A549 treated with Mapracorat at 1 μM for 4 hours (cell line): ENCODE measurements at places on chromosomes 2 and 18. TPM values are rescaled to one million over a fixed set of nuclear protein-coding genes. Genes with fewer than 3 reads are reported as not detected.

Gene PHLPP1
- 6.2 to 8.9 TPM (median 7.3 TPM) in 5 replicates for total RNA-seq

Gene MPPE1
- total RNA-seq = 16.7 to 26.1 TPM (median 19.4 TPM) in 5 replicates

Gene LRPPRC
- 83.2 to 106 TPM (median 97.7 TPM) in 5 replicates for total RNA-seq

Gene MARCHF4
- 27.4 to 34.5 TPM (median 32.4 TPM) in 5 replicates for total RNA-seq

Gene HOXD13
- total RNA-seq = 0.12 to 0.30 TPM (median 0.22 TPM) in 5 replicates

Gene ADRA2B
- 0.05 to 0.13 TPM (median 0.09 TPM) in 5 replicates for total RNA-seq

Gene YES1
- total RNA-seq = 17.2 to 24.3 TPM (median 23.5 TPM) in 5 replicates

Gene HRH4
- total RNA-seq = not detected in 5 replicates

Gene FSHR
- not detected in 5 replicates for total RNA-seq

Gene CPLX4
- total RNA-seq = not detected in 5 replicates

Gene CHRND
- not detected in 5 replicates for total RNA-seq

Gene GPR45
- total RNA-seq = not detected in 5 replicates

Gene FN1
- 171 to 279 TPM (median 205 TPM) in 5 replicates for total RNA-seq

Gene CD8B2
- not detected in 5 replicates for total RNA-seq

Gene SIX3
- 1.2 to 2.4 TPM (median 1.9 TPM) in 5 replicates for total RNA-seq

Gene FOXI3
- total RNA-seq = 0.06 to 0.07 TPM in 2 of 5 replicates, not detected in the others

Gene PIK3C3
- 15.6 to 21.2 TPM (median 19.6 TPM) in 5 replicates for total RNA-seq

Gene IL36G
- not detected in 5 replicates for total RNA-seq

Gene CELF4
- total RNA-seq = not detected in 5 replicates

Gene SMARCAL1
- 13.2 to 15.3 TPM (median 14.4 TPM) in 5 replicates for total RNA-seq

Gene TANC1
- 7.6 to 9.9 TPM (median 9.4 TPM) in 5 replicates for total RNA-seq

Gene GTF3C2
- 55.1 to 62.9 TPM (median 59.6 TPM) in 5 replicates for total RNA-seq

Gene KHK
- total RNA-seq = 7.6 to 10.4 TPM (median 10.2 TPM) in 5 replicates

Gene BOLL
- total RNA-seq = not detected in 5 replicates

Gene VWC2L
- total RNA-seq = not detected in 5 replicates

Gene KCNG3
- 0.59 to 0.86 TPM (median 0.70 TPM) in 5 replicates for total RNA-seq

Gene NEURL3
- total RNA-seq = 0.67 to 1.0 TPM (median 0.84 TPM) in 5 replicates

Gene CAPN14
- 0.03 to 0.05 TPM in 2 of 5 replicates, not detected in the others for total RNA-seq

Gene VSNL1
- total RNA-seq = not detected in 5 replicates

Gene RTKN
- 18.9 to 25.9 TPM (median 23.9 TPM) in 5 replicates for total RNA-seq
